Naive thymus-derived CD4-positive, alpha-beta T cell (primary cell): ENCODE measurements at places on chromosomes 7 and 10. TPM values are rescaled to one million over a fixed set of nuclear protein-coding genes. Genes with fewer than 3 reads are reported as not detected.

Gene UPK3BL2
- 22.8 and 26.4 TPM in 2 replicates for total RNA-seq

Gene RARRES2
- not detected in 2 replicates for total RNA-seq

Gene HOXA3
- total RNA-seq = not detected

Gene ADCYAP1R1
- total RNA-seq = not detected

Gene PDZD7
- 2.1 TPM for total RNA-seq

Gene SOSTDC1
- not detected for total RNA-seq

Gene ICA1
- total RNA-seq = 0.74 and 3.3 TPM in 2 replicates

GRCh38 chr10:101538446-101538845, 49.6 kb downstream of the POLL start:
- no peak for DNase-seq

DNA sequence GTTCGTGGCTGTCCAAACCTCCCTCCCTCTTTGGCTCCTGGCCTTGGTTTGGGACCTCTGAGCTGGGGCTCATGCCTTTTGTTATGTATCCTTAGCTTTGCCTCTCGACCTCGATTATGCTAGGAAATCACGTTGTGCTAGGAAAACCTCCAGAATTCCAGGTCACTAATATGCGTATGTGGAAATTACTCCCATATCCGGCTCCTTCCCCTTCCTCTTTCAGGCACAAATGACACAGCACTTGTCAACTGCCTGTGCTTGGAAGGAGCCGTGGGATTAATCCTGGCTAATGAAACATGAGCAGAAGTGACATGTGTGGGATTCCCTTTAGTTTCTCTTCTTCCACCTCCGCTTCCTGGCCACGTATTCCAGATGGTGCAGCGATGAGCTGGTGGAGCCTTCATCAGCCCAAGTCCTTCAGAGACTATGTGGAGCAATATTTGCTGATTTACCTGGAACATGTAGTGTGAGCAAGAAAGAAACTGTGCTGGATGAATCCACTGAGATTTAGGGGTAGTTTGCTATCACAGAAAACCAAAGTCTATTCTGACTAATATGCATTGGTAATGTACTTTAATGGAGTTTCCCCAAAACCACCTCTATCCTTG, 149.2 kb downstream of the REEP3 start:
- DNase-seq = no peak

DNA sequence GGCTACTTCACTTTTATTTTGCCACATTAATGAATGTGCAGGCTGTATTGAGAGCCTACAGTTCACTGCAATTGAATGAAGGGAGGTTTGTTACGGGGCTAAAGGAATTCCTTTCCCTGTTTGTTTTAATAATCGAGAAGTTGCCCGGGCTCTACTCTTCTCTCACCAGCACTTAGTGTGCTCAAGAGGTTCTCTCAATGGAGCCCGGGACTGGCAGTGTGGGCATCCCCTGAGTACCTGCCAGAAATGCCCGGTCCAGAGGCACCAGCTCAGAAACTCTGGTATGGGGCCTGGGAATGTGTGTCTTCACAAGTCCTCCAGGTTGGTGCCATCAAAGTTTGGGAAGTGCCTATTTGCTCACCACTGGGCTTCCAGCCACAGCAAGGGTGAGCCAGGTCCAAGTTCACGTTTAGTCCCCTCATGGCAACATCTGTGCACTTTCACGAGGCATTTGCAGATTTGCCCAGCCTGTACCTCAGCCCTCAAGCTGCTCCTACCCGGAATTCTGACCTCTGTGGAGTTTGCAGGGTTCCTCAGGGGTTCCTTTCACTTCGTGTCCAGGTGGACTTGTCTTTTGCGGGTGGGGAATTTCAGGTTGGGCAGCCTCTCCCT, 622.4 kb downstream of the SDK1 start:
- DNase-seq = no peak
